ENCODE measurements at places on chromosomes 6 and 20. TPM values are rescaled to one million over a fixed set of nuclear protein-coding genes. Genes with fewer than 3 reads are reported as not detected.

NCR2 gene
- total RNA-seq: not detected

TTBK1 gene
- total RNA-seq: not detected

TRIM38 gene
- total RNA-seq: 8.1 TPM

HCRTR2 gene
- total RNA-seq: not detected

TLDC2 gene
- 0.14 TPM for total RNA-seq

TP53RK gene
- total RNA-seq: 24.6 TPM

SEL1L2 gene
- total RNA-seq: not detected

EYS gene
- total RNA-seq: 0.28 TPM

RSPO4 gene
- not detected for total RNA-seq

SPTLC3 gene
- 2.8 TPM for total RNA-seq

TFAP2D gene
- total RNA-seq: not detected

LZTS3 gene
- total RNA-seq: 4.9 TPM

OR12D3 gene
- not detected for total RNA-seq

DCBLD1 gene
- total RNA-seq: 50.5 TPM

CRISP3 gene
- not detected for total RNA-seq

CDH22 gene
- not detected for total RNA-seq

KIF25 gene
- total RNA-seq: not detected
